NCI-H526 treated with DMSO at 0.1 percent for 48 hours (cell line): ENCODE measurements at places on chromosomes 16 and 17.

GRCh38 chr16:83615141-83615952 is 192.4 kb upstream of the HSBP1 start:
- no peak for DNase-seq

DNA sequence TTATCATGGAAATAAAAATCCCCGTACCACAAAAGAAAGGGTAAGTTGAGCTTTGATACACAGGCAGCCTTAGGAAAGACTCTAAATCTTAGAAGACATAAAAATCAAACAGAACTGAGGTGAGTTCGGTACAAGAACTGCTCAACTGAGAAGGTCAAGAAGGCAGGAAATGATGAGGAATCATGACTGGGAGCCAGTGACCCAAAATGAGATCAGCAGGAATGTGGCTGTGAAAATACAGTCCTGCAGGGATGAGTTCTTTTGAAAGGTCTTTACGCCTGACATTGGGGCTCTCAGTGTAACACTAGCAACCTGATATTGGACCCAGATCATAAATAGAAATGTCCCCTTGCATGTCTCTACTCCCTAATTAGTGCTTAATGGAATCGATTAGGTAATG is 56.3 kb upstream of the CDH11 start:
- DNase-seq = no peak

GRCh38 chr17:68455901-68456338 is 1.4 kb downstream of the WIPI1 start:
- DNase-seq = no peak

GRCh38 chr16:81707411-81708265 is 71.5 kb upstream of the PLCG2 start:
- no peak for DNase-seq
